ENCODE measurements at places on chromosomes 12 and 14. TPM values are rescaled to one million over a fixed set of nuclear protein-coding genes. Genes with fewer than 3 reads are reported as not detected.
A peak's percentile ranks its signal among the peaks of the same experiment; 100 is the strongest.

- no peak for DNase-seq
Observed at GRCh38 chr12:14892726-14893505, 7.3 kb upstream of the MGP start.

- peak; percentile 20 for DNase-seq
Observed at GRCh38 chr14:67532998-67533753, at the start of gene PLEKHH1. TSS of gene PLEKHH1 (plus strand) at chr14:67533290. CDS start at chr14:67541868, 8,578 bp downstream.

- DNase-seq: no peak
Observed at GRCh38 chr12:57009949-57010626, 3.7 kb upstream of the ZBTB39 start.

The ZNF10 gene
- 14.1 TPM for polyA plus RNA-seq

DNA sequence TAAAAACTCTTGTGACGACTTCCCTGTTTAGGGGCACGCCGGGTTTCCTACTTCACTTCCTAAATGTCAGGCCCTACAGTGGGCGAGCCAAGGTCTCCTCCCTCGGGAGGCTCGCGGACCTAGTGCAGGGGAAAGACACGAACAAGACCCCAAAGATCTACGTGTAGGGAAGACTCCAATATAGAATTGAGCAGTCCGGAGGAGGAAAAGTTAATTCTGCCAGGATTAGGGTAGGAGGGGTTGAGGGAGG lies 564 bp downstream of the ATXN3 start:
- no peak for DNase-seq

GRCh38 chr14:22508150-22508457 lies 80.9 kb downstream of the DAD1 start:
- DNase-seq: no peak

The METAP2 gene
- 40.3 TPM for polyA plus RNA-seq

The TMEM30B gene
- 6.4 TPM for polyA plus RNA-seq
